Kidney epithelial cell (primary cell): ENCODE measurements at places on chromosomes 3 and 15. TPM values are rescaled to one million over a fixed set of nuclear protein-coding genes. Genes with fewer than 3 reads are reported as not detected.
A peak's percentile ranks its signal among the peaks of the same experiment; 100 is the strongest.

The LXN gene
- total RNA-seq: 4.0 and 4.9 TPM in 2 replicates

The PCBP4 gene
- 123 and 144 TPM in 2 replicates for total RNA-seq

The UBA7 gene
- total RNA-seq: 6.3 and 11.8 TPM in 2 replicates

The TPRA1 gene
- total RNA-seq: 92.3 and 95.2 TPM in 2 replicates

The FRMD5 gene
- 9.9 and 12.5 TPM in 2 replicates for total RNA-seq

The GHRL gene
- total RNA-seq: not detected in 2 replicates

The SPTBN5 gene
- 0.14 and 0.17 TPM in 2 replicates for total RNA-seq

The GOLGA8T gene
- 0.27 TPM in 1 of 2 replicates, not detected in the other for total RNA-seq

The CLDN1 gene
- 305 and 316 TPM in 2 replicates for total RNA-seq

The IL20RB gene
- 0.58 and 0.89 TPM in 2 replicates for total RNA-seq

The CPLX3 gene
- not detected in 2 replicates for total RNA-seq

The GPR160 gene
- 13.2 and 14.2 TPM in 2 replicates for total RNA-seq

The RMDN3 gene
- total RNA-seq: 26.5 and 33.5 TPM in 2 replicates

The ERICH6 gene
- total RNA-seq: 0.07 TPM in 1 of 2 replicates, not detected in the other

The LMAN1L gene
- total RNA-seq: not detected in 2 replicates

DNA sequence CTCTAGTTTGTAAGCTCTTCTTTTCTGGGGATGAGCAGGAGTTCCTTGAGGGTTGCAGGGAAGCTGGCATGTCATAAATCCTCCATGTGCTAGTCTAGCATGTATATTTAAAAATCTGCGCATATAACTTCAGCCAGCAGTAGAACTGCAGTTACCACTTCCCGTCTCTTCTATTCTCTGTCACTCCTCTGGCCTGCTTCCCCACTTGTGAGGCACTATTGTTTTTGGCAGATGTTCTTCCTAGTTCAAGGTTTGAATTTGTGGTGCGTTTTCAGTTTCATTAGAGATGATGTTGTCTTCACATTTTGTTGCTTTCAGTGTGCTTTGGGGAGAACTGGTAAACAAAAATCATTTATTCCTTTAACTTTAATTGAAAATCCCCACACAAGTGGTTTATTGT, 169.1 kb upstream of the ZPLD1 start:
- DNase-seq: no peak

DNA sequence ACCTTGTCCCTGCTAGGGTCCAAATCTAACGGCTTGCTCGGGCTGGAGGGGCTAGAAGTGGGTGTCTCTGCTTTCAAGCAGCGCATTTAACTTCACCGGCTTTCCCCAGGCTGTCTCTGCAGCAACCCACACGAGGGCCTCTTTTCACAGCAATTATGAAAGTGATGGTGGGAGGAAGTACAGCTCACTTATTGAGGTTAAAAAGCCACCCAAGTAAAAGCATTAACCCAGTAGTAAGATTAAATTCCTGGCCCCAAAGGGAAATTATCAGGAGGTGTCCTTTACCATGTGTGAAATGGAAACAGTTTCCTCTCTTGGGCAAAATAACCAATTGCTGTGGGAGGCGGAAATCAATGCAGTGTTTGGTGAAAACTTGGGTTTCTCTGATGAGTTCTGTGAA, 41.1 kb downstream of the NGRN start:
- no peak for DNase-seq

DNA sequence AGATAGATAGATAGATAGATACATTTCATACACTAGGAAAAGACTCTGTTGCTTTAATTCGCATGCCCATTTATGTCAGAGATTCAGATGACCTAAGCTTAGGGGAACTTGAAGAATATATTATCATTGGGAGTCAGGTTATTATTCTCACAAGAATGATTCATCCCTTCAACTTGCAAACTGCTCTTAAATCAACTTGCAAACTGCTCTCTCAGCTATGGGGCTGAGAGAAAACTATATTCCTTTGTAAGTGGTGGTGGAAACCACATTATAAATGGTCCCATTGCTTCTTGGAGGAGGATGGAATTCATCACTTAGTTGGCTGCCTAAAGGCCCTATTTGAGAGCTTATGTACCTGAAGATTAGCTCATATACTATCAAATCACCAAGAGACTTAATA, 160.9 kb upstream of the STAC start:
- DNase-seq: peak; percentile 70

- no peak for DNase-seq
Observed at GRCh38 chr15:65365229-65365628, 12.6 kb downstream of the IGDCC3 start.

- no peak for DNase-seq
Observed at GRCh38 chr3:140134231-140134965, 199.4 kb downstream of the CLSTN2 start.

DNA sequence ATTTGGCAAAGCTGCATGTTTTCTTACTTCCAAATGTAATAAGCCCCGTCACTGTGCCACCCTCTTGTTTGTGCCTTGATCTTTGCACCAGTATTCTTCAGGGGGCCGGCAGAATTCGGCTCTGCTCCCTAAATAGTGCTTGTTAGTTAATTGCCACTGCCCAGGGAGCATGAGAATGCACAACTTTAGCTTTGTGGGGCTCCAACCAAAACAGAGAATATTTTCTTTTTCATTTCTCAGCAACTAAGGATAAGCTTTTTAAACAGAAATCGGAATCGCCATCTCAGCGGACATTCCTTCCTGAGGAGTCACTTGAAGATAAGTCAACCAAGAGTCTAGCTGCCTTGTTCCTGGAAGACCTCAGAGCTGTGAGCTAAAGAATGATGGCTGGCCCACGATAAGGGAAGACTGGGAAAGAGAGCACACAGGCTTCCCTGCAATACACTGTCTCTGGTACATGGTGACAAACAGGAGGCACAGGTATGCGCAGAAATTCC, 106.0 kb downstream of the LRIG1 start:
- no peak for DNase-seq

- DNase-seq: no peak
Observed at GRCh38 chr15:32844118-32844711, 126.4 kb downstream of the GREM1 start.

DNA sequence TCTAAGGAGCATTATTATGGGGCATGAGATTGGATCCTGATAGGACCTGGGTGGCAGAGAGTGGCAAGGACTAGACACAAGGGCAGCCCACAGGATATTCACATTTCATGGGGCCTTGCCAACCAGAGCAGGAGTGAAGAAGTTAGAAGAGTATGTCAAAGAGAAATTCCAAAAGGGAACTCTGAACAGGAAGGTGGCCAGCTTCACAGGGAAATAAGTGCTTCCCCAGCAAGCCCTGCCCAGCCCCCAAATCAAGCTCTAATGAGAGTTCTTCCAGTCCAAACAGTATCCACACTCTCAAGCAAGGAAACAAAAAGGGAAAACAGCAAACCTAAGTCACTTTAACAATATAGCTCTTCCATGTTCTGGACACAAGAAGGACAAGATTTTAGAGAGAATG, 130.2 kb upstream of the COL8A1 start:
- no peak for DNase-seq

DNA sequence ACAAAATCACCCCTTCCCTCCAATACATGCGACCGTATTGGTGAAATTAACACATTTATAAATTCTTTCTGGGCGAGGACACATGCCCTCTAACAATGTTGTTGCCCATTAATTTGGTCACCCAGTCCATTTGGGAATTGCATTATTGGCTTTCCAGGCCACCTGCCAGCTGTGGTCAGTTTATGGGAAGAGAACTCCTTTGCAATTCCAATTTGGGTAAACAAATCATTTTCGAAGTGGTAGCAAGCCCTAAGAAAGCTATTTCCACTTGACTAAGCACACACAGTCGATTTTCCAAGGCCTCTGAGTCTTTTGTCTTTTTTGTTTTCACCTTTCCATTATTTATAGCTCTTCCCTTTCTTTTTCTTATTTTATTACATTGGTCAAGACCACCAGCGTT, 362.3 kb upstream of the RGMA start:
- no peak for DNase-seq

DNA sequence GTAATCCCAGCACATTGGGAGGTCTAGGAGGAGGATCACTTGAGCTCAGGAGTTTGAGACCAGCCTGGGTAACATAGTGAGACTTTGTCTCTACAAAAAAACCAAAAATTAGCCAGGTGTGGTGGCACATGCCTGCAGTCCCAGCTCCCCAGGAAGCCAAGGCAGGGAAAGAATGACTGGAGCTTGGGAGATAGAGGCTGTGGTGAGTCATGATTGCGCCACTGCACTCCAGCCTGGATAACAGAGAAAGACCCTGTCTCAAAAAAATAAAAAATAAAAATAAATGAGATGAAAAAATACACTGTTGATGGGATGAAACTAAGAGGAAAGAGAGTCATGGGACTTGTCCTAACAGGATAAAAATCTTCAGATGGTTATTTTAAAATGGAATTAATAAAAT, 137.6 kb downstream of the IMPG2 start:
- DNase-seq: no peak

- no peak for DNase-seq
Observed at GRCh38 chr3:158925021-158925420, 123.2 kb downstream of the MFSD1 start.

DNA sequence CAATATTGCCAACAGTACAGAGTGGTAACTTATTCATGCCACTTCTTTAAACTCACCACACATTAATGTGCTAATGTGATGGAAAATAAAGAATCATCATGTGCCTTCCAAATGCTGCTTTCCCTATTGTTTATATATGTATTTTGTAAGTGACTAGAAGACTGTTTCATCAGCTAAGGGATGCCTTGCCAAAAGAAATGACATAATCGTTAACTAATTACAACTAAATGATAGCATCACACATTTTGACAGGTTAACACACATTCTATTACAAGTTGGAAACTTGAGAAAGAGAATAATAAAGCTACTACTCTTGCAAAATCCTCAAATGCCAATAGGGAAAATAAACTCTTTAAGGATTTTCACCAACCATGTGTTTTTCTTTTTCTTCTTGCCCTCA, 329.9 kb upstream of the AGTR1 start:
- no peak for DNase-seq

DNA sequence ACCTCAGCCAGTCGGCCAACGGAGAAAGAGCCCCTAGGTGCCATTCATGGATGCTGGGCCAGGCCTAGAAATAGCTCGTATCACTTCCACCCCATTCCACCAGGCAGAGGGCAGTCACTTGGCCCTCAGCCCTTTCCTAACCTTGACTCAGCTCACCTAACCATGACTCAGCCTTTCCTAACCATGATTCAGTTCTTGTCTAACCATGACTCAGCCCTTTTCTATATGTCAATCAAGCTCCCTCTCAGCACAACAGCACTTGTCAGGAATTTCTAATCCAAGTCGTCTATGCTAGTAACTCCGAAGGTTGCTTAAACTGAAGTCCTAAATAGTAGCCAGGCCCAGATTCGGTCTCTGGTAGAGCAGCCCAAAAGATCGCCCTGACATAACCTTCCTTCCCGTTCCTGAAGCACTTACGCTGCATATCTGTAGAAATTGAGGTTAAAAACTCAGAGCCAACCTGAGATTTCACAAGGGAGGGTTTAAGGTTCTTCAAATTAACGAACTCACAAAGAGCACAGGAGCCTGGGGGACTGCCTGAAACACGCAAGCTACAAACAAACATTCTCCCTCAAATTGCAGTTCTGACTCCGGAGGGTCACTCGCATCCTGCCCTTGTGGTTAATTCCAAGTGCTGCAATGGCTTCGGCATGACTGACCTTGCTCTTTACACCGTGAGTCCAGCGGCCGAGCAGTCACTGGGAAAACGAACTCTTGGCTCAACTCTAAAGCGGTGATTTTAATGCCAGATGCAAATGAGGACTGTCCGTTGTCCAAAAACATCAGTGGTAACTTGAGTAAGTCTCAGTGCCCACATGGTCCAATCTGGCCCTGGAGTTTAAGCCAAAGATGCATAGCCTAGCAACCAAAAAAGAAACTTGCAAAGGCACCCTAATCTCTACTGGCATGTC, 99.9 kb downstream of the ADAMTS17 start:
- DNase-seq: peak; percentile 58

DNA sequence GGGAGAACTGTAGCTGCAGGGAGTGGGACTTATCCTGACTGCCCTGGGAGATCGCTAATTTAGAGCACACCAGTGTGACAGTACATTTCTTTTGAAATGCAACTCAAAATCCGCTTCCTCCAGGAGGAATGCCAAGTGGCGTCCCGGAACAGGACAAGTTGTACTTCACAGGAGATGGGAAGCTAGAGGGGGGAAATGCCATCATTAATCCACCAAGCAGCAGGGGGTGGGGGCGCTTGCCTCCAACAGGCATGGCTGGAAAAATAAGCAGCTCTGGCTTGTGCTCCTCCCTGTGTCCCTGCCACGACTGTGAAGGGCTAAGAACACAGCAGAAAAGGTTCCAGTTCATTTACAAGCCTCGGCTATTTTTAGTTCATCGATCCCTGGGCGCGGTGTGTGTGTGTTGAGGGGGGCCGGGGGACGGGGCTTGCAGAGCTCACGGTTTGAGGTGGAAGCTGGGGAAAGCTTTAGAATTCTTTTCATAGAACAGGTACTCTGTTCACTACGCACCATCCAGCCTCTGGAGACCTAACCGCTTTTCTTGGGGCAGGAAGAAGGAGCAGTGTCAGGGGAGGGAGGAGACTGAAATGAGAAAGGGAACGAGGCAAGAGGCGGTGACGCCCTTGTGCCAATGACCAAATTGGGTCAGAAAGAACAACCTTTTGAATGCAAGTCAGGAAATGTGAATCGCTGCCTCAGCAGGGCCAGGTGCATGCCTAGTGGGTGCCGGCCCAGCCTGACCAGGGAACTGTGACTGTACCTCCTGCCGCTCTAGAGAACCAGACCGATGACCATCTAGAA, 51.8 kb upstream of the DGKG start:
- DNase-seq: no peak

DNA sequence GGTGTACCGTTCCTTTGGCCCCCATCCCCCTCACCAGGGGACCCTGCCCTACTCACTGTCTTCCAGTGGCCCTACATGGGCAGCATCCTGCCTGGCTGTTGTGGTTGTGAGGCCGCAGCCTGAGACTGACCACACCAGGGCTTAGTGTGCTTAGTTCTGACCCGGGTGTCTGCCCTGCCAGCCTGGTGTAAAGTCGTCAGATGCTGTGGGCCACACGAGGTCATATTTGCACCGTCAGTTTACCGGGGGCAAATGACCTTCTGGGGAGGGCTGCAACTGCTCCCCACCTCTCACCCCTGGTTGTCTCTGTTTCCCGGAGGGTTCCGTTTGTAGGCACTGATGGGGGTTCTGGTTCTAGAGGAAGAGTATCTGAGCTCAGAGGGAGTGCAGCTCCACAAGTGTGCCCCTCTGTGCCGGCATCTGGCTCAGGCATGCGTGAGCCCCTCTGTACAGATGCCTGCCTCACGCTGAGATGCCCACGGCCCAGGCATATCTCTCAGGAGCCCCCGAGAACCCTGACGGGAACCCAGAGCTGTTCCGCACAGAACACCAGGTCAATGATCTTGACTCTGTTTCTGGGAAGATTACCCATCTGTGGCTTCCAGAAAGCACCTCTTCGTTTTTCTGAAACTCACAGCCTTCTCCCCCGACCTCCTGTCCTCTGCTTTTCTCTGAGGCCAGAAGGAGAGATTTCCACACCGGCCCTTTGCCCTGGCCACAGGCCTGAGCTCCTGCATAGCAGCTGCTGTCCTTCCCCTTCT, 19.2 kb downstream of the KLF13 start:
- no peak for DNase-seq

- no peak for DNase-seq
Observed at GRCh38 chr15:72227720-72228119, 3.3 kb downstream of the PKM start.

- DNase-seq: no peak
Observed at GRCh38 chr15:59353994-59354416, 18.7 kb downstream of the MYO1E start.
